ENCODE measurements at places on chromosomes 1 and 21.

DNA sequence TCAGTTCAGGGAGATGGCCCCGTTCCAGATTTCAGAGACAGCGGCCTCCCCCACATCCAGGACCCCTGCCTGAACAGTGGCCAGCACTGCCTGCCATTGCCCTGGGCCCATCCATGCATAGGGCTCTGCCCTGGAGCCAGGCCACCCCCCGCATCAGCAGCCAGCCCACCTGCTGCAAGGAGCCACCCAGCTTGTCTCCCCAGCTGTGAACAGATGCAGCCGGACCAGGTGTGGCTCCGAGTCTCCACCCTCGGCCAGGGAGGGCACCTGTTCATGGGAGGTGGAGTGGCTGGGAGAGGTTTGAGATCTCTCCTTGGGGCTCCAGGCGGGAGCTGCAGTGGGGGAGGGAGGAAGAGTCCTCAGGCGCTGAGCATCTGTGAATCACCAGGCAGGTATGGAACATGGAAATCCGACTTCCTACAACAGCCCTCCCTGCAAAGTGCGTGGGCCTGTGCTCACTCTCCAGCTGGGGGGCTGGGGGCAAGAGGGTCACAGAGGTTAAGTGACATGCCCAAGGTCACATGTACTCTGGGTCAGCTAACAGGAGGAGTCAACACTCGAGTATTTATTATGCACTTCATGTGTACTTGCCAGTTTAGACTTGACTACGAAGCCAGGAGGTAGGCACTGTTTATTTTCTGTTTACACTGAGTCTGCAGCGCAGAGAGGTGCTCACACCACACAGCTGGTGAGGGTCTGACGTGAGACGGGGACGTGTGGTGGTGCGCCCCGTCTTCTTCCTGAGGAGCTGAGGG is 4.8 kb upstream of the HES5 start:
- DNase-seq, result no peak

DNA sequence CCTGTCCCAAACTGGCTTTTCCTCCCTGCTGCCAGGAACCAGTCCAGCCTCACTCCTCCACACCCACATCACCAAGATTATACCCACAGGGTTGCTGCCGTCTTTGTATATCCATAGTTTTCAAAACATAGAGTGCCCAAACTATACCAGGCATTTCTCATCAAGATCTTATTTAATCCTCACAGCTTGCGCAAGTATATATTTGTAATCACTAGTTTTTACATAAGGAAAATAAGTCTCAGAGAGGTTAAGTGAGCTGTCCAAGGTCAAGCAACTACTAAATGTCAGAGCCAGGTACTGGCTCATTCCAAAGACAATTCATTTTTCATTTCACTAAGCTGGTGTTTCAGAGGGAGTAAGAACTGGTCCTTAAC is 34.9 kb upstream of the ZNF362 start:
- no peak for DNase-seq

DNA sequence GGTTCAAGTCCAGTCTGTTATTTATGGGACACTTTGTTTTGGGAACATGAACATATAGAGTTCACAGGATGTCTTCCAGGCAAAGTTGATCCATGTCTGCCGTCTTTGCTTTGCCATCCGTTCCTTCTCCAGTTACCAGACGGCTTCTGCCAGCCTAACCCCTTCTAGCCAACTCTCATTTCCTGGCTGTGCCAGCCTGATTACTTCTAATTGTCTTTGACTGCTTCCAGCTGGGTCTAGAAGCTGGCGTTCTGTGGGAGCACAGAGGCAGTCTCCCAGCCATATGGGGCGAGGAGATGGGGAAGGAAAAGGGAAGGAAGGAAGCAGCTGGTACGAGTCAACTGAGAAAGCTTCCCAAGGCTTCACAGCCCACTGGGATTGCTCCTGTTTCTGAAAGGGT is 3.1 kb upstream of the HUNK start:
- no peak for DNase-seq

DNA sequence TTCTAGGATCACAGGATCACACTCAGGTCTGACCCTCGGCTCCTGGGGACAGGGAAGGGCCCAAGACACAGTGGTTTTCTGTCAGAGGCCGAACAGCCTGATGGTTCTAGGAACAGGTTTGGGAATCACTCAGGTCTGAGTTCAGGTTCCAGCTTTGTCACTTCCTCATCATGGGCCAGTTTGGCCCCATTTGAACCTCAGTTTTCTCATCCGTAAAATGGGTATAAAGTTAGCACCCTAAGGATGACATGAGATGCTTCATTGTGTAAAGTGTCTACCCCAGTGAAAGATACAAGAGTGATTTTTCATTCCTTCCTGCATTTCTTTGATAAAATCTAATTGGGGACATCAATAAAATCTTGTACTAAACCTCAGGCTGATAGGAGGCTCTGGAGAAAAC is 11.2 kb upstream of the ACTL8 start:
- DNase-seq, result no peak

DNA sequence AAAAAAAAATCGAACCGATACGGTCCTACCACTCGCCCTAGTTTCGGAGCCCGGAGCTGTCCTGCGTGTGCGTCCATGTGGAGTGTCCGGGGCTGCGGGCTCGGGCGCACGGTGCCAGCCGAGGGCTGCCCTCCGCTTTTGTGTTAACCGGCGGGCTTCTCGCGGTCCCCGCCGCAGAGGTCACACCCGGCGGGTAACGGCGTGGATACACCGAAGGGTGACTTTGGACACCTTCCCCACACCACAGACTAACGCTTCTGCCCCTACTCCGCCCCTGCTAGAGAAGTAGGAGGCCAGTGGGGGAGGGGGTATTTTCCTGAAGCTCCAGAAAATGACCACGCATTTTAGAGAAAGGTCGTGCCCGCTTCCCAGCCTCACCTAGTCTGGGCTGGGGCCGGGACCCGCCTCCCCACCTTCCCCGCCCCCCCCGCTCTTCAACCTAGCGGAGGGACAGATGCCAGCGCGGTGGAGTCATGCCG is 609 bp upstream of the ATF3 start:
- no peak for DNase-seq

DNA sequence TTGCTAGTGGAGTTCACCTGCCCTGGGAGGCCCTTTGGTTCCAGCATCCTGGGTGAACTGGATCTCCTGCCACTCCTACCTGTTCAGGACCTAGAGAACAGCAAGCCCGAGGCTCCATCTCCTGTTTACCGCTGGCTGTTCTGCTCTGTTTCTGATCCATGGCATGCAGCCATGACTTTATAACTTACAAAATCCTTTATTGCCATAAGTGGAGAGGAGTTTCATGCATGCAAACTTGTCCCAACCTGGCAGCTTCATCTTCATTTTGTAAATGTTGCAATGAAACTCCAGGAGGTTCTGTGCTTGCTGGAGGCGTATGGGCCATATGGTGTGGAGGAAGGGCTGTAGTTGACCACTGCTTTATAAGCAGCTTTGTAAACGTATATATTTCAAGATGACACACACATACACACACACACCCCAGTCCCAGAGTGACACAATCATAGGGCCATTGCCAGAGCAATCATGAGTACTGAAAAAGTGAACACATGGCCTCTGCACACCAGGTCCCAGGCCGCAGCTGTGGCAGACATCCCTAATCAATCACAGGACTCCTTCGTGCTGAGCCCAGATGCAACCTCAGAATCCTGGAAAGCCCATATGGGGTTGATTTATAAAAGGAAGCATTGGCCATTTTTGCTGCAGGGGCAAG is 69.0 kb downstream of the UBIAD1 start:
- no peak for DNase-seq

- no peak for DNase-seq
These were observed 3.8 kb upstream of the S100B start for GRCh38 chr21:46608672-46609111.

DNA sequence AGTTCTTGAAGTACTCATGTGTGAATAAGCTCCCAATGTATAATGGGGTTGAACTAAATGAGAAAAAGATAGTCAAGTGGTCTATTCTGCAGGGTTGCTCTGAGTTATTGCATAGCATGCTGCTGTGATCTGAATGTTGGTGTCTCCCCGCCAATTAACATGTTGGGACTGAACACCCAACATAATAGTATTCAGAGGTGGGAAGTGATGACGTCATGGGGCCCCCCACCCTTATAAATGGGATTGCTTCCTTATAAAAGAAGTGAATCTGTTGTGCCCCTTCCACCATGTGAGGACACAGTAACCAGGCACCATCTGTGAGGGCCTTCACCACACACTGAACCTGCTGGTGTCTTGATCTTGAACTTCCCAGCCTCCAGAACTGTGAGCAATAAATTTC is 50.2 kb downstream of the MAB21L3 start:
- no peak for DNase-seq

Data from activated CD4-positive, alpha-beta T cell treated with anti-CD3 and anti-CD28 coated beads for 1 hour (primary cell).